Activated naive CD4-positive, alpha-beta T cell (primary cell): ENCODE measurements at places on chromosomes 3 and 15.

GRCh38 chr3:9681723-9682081, 21.9 kb upstream of the CPNE9 start:
- no peak for DNase-seq

- no peak for DNase-seq
Measured at GRCh38 chr15:80823995-80824394, 44.8 kb downstream of the CEMIP start.

DNA sequence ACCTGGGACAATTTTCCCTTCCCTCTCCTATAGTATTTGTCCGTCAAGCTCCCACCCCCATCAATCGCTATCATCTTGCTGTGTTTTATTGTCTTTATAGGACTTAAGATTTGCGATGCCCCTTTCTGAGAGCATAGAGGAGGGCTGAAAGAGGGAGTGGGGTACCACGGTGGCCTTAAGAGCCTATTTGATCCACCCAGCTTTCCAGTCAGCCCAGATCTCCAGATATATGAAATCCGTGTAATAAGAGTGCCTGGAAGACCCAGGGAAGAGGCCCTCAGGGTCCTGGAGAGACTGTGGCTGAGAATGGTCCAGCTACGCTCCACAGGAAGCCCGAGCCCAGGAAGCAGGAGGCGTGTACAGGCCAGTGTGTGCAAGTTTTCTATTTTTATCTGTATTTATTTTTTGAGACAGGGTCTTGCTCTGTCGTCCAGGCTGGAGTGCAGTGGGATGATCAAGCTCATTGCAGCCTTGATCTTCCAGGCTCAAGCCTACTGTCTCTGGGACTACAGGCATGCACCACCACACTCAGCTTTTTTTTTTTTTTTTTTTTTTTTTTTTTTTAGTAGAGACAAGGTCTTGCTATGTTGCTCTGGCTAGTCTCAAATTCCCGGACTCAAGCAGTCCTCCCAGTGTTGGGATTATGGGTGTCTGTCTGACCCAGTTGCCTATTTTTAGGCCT, 964 bp upstream of the NCKIPSD start:
- no peak for DNase-seq

- no peak for DNase-seq
Measured at GRCh38 chr3:186665625-186666188, at the start of gene HRG. Gene HRG, plus strand, starts transcription at chr3:186666014. Its CDS starts 18 bp downstream, at chr3:186666032.

- no peak for DNase-seq
Measured at GRCh38 chr15:38074029-38074428, 139.6 kb downstream of the TMCO5A start.

- DNase-seq: no peak
Measured at GRCh38 chr3:98013411-98014267, 21.5 kb downstream of the GABRR3 start.

DNA sequence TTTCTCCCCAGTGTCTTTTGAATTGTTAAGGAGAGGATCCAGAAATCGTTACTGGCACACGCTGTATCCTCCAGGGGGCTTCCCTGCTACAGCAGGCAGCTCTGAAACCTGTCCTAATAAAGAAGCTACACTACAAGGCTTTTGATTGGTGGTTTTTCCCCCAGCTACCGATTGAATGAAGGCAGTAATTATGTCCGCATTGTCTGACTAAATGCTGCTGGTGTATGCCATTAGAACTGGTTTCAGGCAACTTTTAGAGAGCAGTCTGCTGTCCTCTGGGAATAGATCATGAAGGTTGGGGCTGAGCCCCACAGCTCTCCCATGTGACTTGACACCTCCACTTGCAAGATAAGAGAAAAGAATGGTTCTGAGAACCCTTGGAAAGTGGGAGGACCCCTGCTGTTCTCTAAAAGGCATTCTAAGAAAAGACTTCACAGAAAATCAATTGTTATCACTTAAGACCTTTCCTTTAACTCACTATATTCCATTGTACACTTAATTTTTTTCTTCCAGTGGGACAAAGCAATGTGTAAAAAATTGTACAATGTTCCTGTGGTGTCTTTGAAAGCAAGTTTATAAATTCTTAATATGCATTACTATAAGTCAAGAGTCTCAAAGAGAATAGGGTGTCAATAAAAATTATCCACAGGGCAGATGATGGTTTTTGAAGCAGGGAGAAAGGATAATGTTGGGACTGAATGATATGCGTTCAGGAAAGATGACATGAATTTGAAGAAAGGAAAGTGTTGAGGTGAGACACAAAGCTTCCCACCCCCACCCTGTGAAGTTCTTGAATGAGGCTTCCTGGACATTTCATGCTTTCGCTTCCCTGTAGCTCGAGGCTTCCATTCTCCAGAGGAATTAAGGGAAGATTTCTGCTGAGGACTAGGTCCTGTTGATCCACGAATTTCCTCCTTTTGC, 53.0 kb upstream of the DAZL start:
- no peak for DNase-seq

GRCh38 chr3:193702967-193703366, 110.0 kb downstream of the OPA1 start:
- no peak for DNase-seq

GRCh38 chr3:17195856-17196604, 311.3 kb downstream of the PLCL2 start:
- no peak for DNase-seq

- no peak for DNase-seq
Measured at GRCh38 chr15:53520996-53521395, 238.5 kb downstream of the WDR72 start.

GRCh38 chr3:84444726-84445521, 513.9 kb upstream of the CADM2 start:
- no peak for DNase-seq

DNA sequence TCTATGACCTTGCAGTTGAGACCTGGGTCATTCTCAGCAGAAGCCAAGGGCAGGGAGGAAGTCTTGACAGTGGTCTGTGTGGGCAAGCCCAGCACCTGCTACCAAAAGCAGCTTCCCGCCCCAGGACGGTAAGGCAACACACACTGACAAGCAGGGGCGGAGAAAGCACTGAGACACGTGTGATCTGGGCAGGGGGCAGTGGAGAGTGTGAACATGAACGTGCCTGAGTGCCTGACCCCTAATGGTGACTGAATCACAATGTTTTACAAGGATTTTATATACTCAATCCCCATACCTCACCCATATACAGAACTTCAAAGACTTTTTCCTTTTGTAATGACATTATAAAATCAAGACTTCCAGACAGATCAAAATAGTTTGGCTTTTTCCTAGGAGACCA, 35.2 kb downstream of the ANP32A start:
- DNase-seq: no peak

DNA sequence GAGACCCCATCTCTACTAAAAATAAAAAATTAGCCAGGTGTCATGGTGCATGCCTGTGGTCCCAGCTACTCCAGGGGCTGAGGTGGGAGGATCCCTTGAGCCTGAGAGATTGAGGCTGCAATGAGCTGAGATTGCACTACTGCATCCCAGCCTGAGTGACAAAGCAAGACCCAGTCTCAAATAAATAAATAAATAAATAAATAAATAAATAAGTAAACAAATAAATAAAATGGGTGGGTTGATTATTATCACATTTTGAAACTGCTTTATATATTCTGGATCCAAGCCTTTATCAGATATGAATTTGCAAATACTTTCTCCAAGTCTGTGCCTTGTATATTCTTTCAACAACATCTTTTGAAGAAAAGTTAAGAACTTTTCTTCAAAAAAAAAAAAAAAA, 22.2 kb upstream of the PCSK6 start:
- DNase-seq: no peak

GRCh38 chr3:187678726-187679268, 8.6 kb upstream of the SST start:
- DNase-seq: no peak

DNA sequence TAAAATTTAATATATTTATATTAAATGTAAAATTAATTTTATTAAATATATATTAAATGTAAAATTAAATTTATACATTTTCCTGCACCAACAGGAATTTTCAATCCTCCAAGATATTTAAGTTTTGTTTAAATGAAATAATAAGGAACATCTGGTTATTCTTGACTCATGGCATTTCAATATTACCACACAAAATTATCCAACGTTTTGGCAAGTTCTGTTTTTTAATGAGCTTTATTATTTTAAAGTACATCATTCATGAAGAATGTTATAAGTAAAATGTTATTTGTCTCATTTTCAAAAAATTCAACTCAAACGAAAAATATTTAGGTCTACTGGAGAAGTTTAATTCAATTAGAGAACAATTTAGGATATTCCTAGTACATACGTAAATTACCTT, 811.4 kb downstream of the NAALADL2 start:
- DNase-seq: no peak

DNA sequence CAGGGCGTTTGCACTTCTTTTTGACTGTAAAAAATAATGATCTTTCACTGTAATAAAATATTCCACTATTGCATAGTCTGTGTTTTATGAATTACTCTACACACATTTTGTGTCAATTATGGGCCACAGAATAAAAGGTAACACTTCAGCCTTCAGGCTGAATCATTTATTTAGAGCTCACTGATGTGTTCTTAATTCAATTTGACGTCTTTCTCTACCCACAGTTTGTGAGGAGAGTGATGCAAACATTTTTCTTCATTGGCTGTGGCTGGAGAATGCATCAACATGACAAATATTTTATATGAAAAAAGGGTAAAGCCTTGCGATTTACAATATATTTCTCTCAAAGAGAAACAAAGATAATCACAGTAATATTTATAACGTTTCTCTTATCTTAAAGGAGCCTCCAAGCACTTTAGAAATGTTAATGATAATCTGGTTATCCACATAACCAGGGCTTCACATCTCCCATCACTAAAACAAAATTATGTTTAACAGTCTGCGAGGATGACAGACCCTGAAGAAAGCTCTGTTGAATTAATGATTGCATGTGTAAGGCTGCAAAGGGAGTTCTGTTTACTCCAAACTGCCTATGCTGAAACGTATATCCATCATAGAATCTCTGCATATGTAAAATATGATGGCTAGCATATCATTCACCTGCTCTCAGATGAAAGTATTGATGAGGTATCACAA, 951.3 kb downstream of the ZPLD1 start:
- no peak for DNase-seq

DNA sequence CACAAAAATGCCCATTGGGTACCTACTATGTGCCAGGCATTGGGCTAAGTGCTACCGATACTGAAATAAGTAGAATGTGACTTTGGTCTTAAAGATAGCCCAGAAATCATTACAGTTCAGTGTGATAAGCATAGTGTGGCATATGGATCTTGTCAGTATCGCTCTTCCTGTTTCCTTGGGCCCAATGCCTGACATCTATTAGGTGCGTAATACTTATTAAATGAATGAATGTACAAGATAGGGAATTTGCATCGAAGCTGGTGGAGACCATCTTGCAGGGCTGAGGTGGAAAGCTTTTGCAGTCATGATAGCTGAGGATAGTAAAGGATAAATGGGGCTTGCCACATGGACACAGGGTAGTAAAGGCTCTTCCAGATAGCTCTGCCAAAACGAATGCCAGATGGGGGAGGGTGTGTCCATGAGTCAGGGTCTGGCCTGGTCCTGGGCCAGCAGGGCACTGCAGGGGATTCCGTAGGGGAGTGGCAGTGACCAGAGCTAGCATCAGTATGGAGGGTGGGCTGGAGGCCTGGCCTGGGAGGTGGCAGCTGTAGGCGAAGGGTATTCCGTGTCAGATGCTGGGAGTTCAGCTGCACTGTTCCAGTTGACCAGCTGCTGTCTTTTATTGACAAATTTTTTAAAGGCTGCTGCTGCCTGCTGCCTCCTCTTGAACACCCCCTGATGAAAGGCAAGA, 23.5 kb downstream of the TSEN2 start:
- no peak for DNase-seq

DNA sequence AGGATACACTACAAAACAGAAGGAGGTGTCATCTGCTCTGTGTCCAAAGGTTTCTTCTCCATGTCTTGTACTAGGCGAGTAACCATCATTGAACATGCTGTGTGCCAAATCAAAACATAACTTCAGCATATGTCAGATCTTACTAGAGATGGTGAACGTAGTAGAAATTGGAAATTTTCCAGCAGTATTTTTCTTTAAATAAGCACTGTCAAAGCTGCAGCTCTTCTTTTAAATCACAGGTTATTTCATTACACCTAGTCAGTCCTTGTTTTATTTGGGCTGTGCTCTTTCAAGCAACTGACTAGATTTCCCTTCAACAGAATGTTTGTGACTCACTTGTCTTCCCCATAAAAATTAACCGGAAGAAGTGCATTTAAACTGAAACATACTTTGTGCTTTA, 46.5 kb downstream of the MSL2 start:
- no peak for DNase-seq
